Brain pericyte (primary cell): ENCODE measurements at places on chromosomes 7 and 10.

DNA sequence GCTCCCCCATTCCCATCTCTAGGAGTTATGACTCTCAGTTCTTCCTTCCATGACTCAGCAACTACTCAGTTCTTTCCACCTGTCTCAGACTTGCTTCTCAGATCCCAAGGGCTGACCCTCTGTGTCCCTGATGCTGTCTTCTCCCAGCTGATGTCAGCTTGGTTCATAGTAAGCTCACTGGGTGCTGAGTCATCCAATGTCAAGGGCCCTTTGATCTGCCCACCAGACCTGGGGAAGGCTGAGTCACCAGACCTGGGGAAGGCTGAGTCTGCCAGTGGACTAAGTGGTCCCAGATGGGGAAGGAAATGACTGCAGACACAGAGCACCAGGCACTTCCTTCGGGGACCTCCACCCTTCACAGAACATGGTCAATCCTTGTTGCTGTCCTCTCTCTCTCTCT is 76.1 kb upstream of the ZEB1 start:
- peak; percentile 68 for DNase-seq

GRCh38 chr7:112869111-112869774 is 79.0 kb upstream of the TMEM168 start:
- DNase-seq = no peak

DNA sequence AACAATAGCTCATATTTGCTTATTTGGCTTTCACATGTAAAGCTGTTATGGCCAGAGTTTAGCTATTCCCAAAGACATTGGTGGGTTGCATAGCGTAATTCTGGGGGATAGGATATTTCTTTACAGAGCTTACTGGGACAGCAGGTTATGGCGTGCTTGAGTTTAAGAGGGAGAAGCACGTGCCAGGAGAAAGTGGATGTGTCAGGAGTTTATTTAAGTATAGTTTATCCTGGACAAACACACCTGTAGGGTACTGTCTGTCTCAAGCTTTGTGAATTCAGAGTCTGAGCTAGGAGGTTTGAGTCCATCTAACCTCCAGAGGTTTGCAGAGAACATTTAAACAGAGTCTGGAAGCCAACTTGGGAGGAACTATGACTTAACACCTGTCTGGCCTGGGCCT is 21.3 kb downstream of the GBF1 start:
- no peak for DNase-seq

GRCh38 chr10:104076743-104077160 is 8.9 kb downstream of the COL17A1 start:
- peak; percentile 60 for DNase-seq

- DNase-seq = no peak
These were observed 36.3 kb upstream of the CDK6 start for GRCh38 chr7:92872701-92873100.

GRCh38 chr10:99548041-99548530 is 15.3 kb downstream of the NKX2-3 start:
- no peak for DNase-seq

DNA sequence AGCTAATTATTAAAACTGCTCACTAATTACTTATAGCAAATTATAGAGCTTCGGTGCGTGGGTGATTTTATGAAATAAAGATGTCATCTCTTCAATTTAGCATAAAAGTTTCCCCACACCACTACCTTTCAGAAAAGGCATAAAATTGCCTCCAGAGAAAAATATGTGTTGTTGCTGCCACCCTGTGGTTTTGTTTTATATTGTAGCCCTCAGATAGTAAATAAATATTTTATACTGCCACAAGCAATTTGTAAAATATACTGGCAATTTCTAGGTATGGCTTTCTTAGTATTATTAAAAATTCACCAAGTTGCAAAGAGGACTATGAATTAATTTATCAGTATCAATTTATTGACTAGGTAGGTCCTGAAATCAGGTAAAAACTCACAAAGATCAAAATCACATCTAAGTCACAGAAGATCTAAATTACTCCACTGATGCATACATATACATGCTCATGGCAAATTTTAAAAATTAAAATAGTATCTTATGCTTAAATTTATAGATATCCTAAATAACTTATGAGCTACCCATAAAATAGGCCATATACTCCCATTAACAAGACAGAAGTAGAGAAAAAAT is 26.5 kb downstream of the ASNS start:
- no peak for DNase-seq

GRCh38 chr10:5470062-5470751 is 29.2 kb downstream of the CALML5 start:
- no peak for DNase-seq
